Breast epithelium (tissue), 4 donors: ENCODE measurements at places on chromosomes 11 and 22.

GRCh38 chr11:9875862-9876261 is 212.0 kb downstream of the SWAP70 start:
- no peak for DNase-seq

DNA sequence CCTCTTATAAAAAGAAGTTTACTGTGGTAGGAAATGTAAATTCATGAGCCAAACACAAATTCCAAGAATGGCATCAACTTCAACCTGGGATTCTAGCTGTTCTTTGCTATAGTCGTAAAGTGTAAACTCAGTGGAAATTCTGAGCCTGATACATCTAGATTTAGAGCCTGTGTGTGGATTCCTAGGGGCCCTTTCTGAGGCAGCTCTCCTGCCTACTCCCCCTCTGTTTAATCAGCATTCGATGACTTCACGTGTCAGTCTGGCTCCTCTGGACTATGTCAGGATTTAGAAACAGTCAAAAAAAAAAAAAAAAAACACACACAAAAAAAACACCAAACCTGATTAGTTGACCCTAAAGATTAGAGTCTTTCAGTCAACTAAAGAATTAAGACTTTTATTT is 93.1 kb upstream of the SC5D start:
- no peak for DNase-seq

DNA sequence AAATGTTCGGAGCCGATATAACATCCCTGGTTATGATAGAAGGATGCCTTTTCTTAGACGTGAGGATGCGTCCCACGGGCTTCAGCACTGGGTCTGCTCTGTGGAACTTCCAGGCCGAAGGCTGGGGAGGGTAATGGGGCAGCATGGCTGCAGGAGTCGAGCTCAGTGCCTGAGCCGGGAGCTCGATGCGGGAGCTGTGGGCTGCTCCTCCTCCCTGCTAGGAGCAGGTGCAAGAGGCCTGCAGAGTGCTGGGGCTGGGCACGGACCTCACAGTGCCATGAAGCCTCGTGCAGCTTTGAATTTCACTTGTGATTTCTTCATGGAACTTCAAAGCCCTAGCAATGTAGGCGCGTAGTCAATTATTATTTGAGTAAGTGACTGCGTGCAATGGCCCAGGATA is 6.0 kb downstream of the TUBA8 start:
- no peak for DNase-seq

- DNase-seq, result no peak
Measured at GRCh38 chr11:85062659-85063058, 564.5 kb downstream of the DLG2 start.

DNA sequence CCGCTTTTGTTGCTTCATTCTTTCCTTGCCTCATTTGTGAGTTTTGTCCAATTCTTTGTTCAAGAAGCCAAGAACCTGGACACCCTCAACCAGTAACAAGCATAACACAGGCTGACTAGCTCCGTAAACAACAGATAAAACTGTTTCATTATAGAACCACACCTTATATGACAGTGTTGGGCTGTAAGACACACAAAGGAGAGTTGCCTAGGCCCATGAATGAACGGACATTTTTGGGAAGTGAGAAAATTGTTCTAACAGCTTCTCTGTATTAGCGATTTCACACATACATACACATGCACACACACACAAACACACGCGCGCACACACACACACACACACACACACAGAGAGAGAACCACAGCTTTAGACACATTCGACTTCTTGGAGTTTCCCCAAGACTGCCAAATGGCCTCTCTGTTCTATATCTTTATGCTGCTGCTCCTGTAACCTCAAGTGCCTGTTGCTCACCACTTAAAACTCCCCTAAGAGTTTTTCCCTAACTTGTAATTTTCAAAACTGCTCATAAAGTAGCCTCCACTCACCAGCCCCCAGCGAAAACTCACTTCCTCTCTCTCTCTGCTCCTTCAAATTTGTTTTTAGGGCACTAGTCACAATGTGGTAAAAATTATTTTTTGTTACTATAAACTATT is 35.9 kb downstream of the CTSC start:
- DNase-seq, result no peak

- DNase-seq, result no peak
Measured at GRCh38 chr11:86101493-86101892, 32.6 kb upstream of the PICALM start.

DNA sequence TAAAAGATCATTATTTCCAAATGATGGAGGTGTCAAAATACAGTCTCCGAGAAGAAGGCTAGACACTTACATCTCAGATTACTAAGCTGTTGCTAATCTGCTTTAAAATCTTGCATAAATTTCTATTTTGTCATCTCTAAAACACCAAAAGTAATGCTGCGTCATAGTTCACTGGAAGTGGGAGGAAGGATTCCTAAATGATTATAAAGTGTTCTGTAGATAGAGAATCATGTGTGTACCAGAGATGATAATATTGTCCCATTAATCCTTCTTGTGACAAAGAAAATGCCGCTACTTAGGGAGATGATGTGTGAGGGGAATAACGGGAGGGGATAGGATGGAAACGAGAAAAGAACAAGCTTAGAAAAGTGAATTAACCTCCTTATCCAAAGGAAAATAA is 268.6 kb downstream of the JRKL start:
- DNase-seq, result no peak

GRCh38 chr22:35711336-35711735 is 6.3 kb upstream of the APOL5 start:
- no peak for DNase-seq

- no peak for DNase-seq
Measured at GRCh38 chr11:64112771-64113461, 53.0 kb downstream of the MACROD1 start.

GRCh38 chr11:103800406-103801114 is 235.9 kb upstream of the DDI1 start:
- DNase-seq, result peak; percentile 27

DNA sequence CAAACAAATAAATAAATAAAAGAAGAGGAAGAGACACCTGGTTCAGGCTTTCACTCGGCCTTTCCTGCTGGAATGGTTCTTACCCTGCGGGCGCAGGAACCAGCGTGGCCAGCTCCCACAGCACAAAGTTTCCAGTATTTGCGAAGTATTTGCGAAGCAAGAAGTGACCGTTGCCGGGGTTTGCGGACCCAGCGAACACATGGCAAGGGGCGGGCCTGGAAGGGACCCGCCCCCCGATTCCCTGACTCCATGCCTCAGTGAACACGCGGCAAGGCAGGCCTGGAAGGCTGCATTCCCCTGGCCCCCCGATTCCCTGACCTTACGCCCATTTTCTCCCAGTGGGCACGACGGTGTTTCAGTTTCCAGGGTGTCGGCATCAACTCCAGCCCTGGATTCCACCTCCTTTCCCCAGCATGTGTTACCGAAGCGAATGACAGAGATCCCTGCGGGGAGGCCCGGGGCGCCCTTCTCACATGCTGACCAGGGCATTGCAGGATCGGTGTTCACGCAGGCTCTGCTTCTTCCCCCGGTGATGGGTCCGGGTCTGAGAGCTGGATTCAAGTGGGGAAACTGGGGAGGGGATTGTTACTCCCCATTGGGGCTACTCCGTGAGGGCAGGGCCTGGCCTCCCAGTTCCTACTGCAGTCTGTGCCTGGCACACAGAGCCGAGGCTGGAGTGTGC is 102.8 kb downstream of the MPPED1 start:
- DNase-seq, result no peak

DNA sequence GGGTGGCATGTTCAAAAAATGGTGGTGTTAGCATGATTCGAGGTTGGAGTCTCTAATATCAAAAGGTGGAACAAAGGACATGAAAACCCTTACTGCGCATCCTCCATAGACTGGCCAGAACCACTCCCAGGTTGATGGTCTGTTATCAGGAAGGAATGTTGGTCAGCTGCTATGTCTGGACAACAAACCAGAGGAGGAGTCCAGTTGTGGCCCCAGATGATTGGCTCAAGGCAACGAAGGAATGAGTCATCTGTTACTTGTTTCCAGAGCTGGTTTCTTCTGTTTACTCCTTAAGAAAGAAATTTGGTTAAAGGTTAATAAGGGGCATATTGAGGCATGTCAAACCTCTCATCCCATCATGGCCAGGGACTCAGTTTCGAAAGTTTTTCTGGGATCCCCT is 56.8 kb upstream of the GRIA4 start:
- DNase-seq, result no peak

GRCh38 chr22:43926349-43926710 is 2.7 kb downstream of the PNPLA3 start:
- peak; percentile 38 for DNase-seq

GRCh38 chr11:68146704-68147474 is 25.7 kb upstream of the CHKA start:
- DNase-seq, result no peak

GRCh38 chr22:17578136-17578754 is 14.9 kb downstream of the SLC25A18 start:
- DNase-seq, result peak; percentile 56

- DNase-seq, result no peak
Measured at GRCh38 chr22:26169315-26170111, at the start of gene SEZ6L. TSS of gene SEZ6L (plus strand) at chr22:26169462. CDS start at chr22:26169670, 208 bp downstream.

GRCh38 chr11:110855191-110855590 is 143.0 kb upstream of the ARHGAP20 start:
- no peak for DNase-seq

GRCh38 chr11:116386118-116386699 is 386.6 kb downstream of the BUD13 start:
- no peak for DNase-seq

DNA sequence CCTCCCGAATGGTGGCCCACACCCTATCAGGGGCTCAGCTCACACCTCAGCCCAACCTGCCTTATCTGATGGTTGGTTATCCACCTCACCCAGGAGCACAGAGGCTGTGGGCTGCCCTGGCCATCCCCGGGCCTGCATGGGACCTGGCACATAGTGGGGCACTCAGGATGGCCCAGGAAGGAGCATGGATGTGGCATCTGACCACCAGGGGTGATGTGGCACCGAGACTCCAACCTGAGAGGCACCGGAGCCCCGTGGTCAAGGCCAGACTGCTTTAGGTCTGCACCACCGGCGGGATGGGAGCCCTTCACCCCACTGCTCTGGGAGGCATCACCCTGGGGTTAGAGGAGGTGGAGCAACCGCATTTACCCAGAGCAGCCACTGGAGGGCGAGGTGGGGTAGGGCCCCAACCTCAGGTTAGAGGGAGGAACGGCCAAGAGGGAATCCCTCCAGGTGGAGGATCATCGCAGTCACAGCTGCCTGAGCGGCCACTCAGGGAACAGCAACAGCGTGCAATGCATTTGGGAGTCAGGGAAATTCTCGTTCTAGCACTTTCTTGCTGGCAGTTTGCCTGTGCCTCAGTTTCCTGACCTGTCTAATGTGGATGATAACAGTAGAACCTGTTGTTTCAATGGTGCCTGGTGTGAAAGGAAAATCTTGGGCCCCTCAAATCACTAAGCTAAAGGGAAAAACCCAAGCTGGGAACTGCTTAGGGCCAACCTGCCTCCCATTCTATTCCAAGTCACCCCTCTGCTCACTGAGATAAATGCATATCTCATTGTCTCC is 52.9 kb upstream of the CARS1 start:
- DNase-seq, result no peak

DNA sequence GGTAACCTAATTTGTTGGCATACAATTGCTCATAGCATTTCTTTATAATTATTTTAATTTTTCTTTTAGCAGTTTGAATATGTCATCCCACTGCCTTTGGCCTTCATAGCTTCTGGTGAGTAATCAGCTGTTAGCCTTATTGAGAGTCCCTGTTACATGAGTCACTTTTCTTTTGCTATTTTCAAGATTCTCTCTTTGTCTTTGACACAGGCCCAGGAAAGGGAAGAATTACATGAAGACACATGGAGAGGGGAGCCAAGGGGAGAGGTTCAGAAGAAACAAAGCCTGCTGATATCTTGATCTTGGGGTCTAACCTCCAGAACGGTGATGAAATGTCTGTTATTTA is 418.2 kb downstream of the METTL15 start:
- no peak for DNase-seq

DNA sequence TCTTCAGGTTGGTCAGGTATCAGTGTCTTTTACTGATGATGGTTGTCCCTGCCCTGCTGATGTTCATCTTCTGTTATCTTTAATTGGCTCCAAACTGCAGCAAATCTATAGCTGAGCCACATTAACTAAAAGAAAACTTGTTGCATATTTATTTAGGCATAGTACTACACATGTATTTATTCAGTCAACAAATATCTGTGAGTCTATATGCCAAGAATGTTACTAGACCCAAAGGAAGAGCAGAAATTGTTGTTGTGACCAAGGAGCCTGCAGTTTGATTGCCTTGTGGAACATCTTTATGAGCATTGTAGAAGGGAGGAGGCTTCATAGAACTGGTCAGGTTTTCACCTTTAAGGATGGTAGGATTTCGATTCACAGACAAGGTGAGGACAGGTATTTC is 10.1 kb downstream of the BMAL1 start:
- no peak for DNase-seq

GRCh38 chr22:43298062-43298801 is 44.9 kb downstream of the SCUBE1 start:
- no peak for DNase-seq

GRCh38 chr11:124583781-124584180 is 14.0 kb downstream of the OR8A1 start:
- DNase-seq, result no peak

- DNase-seq, result no peak
Measured at GRCh38 chr22:37911697-37912096, 5.6 kb downstream of the MICALL1 start.
